ENCODE measurements at places on chromosomes 16 and 17.

- no peak for DNase-seq
Measured at GRCh38 chr16:49661465-49662187, 194.3 kb downstream of the ZNF423 start.

- no peak for DNase-seq
Measured at GRCh38 chr16:1620391-1620790, 8.2 kb downstream of the CRAMP1 start.

- peak; percentile 58 for DNase-seq
Measured at GRCh38 chr16:2196162-2196980, at the start of gene CASKIN1. CASKIN1 (minus strand) TSS chr16:2196605; CDS start chr16:2196432, 173 bp downstream.

DNA sequence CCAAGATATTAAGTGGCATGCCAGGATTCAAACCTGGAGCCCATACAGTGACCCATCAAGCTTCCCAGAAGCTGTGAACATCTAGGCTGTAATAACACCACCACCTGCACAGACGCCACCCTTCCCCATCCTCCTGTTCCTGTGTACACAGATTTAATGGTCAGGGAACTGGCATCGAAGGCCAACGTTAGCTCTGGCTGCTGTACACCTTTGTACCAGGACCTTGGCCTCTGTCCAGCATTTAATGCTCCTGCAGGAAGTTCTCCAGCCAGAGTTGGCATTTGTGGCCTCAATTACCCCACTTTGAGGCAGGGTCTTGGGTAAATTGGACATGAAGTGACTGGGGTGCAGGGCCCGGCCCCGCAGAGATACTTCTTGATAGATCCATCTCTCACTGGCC lies 49.3 kb downstream of the SCNN1B start:
- DNase-seq, result no peak

DNA sequence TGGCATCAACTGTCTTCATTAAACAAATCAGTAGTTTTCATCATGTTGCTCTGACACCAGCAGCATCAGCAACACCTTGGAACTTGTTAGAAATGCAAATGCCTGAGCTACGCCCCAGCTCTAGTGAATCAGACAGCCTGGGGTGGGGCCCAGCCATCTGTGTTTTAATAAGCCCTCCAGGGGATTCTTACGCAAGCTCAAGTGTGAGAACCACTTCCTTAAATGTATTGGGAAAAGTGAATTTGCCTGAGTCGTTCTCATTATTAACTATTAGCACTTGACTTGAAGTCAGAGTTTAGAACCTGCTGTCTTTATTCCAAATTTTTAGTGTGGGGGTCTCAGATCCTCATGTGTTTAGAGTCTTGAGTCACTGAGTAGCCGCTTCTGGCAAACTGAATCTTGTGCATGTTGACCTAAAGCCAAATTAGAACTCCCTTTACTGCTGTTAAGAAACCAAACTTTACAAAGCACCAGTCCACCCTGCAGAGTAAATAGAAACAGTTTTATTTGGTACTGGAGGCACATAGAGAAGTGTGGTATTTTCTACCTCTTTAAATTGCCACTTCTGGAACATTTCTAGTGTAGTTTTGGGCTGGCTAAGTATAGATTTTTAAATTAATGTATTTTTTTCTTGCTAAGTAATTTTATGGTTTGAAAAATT lies 137.4 kb upstream of the COX10 start:
- DNase-seq, result no peak

DNA sequence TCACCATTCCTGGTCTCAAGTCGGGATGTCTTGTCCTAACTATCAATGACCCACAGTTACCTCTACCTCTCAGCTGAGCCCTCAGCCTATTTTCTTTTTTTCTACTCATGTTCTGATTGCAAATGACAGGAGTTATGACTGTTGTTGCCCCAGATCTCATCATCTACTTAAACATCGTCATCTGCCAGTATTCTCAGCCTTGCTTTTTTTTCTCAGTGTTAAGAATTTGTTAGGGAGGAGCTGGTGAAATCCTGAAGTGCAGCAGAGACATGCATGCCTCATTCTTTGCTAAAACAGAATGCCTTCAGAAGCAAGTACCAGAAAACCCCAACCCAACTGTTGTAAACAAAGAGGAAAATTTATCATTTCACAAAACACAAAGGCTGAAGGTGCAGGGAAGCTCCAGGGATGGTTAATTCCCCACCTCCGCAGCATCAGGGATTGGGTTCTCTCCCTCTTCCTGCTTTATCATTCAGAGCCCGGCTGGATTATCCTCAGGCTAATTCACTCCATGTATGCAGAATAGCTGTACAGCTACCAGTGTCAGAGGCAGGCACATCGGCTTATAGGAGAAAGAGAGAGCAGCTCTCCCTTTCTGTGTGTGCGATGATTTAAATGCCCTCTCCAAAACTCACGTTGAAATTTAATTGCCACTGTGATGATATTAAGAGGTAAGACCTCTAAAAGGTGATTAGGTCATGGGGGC lies 540.8 kb upstream of the HSBP1 start:
- no peak for DNase-seq

- peak; percentile 20 for DNase-seq
Measured at GRCh38 chr16:24906199-24906808, 60.5 kb downstream of the SLC5A11 start.

DNA sequence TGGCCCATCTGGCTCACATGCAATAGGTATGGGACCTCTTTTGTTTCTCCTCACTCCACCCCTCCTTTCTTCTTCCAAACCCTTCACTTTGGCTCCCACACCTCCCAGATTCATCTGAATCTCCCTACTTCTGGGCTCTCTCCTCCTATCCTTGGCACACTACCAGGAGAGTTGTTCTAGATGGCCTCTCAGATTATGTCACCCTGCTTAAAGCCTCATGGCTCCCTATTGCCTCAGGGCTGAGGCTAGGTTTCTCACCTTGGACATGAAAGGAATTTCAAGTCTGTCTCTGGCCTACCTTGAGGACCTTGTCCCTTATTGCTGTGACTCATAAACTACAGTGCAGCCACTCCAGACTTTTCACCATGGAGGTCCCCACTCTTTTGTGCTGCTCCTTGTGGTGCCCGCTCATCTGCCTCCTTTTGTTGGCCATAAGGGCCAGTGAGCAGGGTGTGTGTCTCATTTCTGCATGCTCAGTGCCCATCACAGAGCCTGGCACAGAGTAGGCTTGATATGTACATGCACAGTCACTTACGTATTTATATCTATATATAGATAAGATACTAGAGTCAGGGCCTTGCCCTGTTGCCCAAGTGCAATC lies 1.0 kb upstream of the MFAP4 start:
- DNase-seq, result no peak

GRCh38 chr17:7318121-7318860 lies 3.1 kb upstream of the GPS2 start:
- no peak for DNase-seq

DNA sequence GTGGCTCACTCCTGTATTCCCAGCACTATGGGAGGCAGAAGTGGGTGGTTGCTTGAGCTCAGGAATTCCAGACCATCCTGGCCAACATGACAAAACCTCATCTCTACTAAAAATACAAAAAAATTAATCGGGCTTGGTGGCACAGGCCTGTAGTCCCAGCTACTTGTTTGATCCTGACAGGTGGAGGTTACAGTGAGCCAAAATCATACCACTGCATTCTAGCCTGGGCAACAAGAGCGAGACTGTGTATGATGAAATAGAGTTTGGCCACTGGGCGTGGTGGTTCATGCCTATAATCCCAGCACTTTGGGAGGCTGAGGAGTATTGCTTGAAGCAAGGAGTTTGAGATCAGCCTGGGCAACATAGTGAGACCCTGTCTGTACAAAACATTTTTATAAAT lies 173.3 kb downstream of the TANC2 start:
- no peak for DNase-seq

DNA sequence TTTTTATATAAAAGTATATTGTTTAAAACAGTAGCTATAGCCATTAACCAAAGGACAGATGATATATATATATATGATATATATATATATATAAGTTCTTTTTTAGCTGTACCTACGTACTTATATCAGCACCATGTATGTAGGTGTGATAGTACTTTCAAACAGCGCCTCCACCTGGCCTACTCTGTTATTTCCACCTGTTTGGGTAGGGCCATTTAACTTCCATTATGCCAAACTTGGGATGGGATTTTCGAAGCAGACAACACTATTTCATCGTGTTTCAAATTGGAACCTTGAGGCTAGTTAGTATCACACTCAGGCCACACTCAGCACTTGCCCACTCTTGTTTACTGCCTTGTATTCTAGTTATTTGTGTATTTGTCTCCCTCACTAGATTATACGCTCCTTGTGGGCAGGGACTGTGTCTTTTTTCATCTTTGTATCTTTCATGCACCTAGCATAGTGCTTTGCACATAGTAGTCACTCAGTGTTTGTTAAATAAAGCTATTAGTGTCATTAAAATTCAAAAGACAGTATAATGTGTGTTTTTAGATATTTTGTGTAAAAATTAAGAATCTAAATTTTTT lies 11.8 kb upstream of the CLTC start:
- DNase-seq, result no peak

GRCh38 chr17:50699410-50699809 lies 8.3 kb downstream of the ANKRD40 start:
- no peak for DNase-seq

- no peak for DNase-seq
Measured at GRCh38 chr17:44599298-44600175, 42.3 kb downstream of the FZD2 start.

GRCh38 chr16:66695935-66696668 lies 441 bp downstream of the CMTM4 start:
- peak; percentile 52 for DNase-seq

DNA sequence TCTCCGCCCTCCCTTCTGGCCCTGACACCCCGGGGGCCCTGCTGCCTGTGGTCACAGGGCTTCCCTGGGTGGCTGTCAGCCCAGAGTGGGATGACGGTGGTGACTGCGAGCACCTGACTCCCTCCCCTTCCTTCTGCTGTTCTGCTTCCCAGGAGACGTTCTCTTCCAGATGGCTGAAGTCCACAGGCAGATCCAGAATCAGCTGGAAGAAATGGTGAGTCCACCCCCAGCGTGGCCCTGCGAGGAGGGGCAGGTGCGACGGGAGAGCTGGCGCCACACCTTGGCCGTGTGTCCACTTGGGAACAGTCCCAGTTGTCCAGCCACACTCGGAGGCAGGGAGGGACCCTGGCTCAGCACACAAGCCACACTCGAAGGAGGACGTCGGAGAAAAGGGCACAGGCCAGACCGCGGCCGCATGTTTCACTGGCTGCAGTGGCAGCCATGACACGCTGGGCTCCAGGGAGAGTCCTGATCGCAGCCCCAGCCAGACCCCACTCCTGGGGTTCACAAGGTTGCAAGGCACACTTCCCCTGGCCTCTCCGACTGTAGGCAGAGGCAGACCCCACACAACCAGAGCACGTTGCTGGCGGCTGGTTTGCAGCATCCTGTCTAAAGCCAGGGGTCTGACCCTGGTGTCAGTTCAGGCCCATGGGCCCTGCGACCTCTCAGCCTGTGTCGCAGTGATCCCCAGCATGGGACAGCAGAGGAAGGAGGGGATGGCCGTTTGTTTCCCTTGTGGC lies 49.9 kb downstream of the BAIAP2 start:
- DNase-seq, result no peak

- DNase-seq, result no peak
Measured at GRCh38 chr16:72404299-72404698, 232.3 kb upstream of the PMFBP1 start.

- peak; percentile 69 for DNase-seq
Measured at GRCh38 chr16:66924527-66925321, 611 bp downstream of the RRAD start.

DNA sequence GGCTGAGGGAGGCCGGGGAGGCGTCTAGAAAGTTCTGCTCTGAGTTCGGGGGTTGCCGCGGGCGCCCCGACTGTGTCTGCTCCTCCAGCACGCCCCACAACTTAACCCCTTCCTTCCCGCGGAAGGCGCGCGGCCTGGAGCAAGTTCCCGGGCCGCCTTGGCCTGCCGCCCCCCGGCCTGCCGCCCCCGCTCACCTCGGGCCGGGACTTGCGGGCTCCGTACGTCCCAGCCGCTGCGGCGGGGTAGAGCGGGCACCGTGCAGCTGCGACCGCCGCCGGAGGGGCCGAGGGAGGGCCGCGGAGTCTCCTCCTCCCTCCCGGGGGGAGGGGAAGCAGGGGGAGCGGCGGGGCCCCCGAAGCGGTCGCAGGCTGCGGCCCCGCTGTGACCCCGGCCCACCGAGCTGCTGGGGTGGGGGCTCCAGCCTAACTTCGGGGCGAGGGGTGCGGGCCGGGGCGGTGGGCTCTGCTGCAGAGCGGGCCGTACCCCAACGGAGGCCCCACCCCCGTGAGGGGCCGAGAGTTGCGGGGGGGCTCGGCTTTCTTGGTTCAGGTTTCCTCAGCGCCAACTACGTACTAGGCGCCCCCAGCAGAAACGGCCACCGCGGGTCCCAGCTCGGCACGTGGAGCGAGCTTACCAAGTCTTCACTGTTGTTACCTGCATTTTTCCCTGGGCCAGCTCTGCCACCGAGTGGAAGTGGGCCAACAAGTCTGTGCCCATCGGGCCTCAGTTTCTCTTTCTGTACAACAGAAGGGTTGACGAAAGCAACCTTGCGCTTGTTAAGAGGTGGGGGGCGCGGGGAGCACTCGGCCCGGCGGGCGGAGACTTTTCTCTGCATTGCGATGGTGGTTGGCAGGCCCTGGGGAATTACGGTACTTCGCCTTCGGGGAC lies at the start of gene CCDC102A:
CCDC102A (minus strand) TSS at position 266 of the 888 bp plus-strand sequence. CDS start 7,394 bp downstream, outside the sequence.
- peak; percentile 60 for DNase-seq

- peak; percentile 19 for DNase-seq
Measured at GRCh38 chr16:54282202-54282927, 4.2 kb downstream of the IRX3 start.

GRCh38 chr16:66846831-66847230 lies 2.6 kb downstream of the CA7 start:
- DNase-seq, result no peak

- DNase-seq, result no peak
Measured at GRCh38 chr16:19804538-19805323, 79.9 kb downstream of the GPRC5B start.

DNA sequence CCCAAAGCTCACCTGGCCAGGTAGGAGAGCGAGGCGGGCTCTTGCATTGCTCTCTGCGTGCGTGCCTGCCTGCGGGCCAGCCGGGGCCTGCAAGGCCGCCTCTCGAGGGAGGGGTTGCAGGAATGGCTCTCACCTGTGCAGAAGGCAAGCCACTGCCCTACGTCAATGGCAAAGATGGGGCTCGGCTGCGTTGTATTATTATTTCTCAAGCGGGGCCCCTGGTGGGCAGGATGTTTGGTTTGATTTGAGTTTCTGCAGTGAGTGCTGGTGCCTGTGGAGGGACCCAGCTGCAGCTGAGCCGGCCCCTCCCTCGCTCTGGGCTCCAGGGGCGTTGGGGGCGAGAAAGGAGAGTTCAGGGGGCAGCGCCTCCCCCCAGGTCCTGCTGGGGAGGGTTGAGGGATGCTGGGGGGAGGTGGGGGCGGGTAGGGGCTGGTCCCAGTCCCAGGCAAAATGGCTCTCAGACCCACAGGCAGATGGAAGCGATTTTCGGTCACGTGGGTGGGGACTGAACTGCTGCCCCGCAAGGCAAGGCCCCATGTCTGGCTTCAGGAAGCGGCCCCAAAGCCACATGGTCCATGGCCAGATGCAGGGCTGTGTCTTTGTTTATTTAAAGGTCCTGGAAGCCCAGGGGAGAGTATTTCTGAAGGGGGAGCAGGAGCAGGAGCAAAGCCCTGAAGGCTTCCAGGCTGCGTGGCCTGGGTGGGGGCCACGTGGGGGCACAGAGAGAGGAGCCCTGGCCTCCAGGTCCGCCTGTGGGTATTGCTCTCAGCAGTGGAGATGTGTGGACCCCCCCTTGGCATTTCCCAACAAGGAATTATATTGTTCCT lies 338.8 kb downstream of the SEC14L1 start:
- DNase-seq, result no peak
